Caki2 (cell line): ENCODE measurements at places on chromosomes 7 and 10. TPM values are rescaled to one million over a fixed set of nuclear protein-coding genes. Genes with fewer than 3 reads are reported as not detected.

- no peak for DNase-seq
Measured at GRCh38 chr10:19817231-19817933, 1.1 kb downstream of the PLXDC2 start.

GRCh38 chr7:12229046-12229445 is 18.0 kb downstream of the TMEM106B start:
- no peak for DNase-seq

The SUN3 gene
- total RNA-seq = not detected in 2 replicates

The DDC gene
- 0.90 and 4.4 TPM in 2 replicates for total RNA-seq

The EN2 gene
- total RNA-seq = 1.3 and 6.7 TPM in 2 replicates
